ENCODE measurements at places on chromosomes 1 and 21. TPM values are rescaled to one million over a fixed set of nuclear protein-coding genes. Genes with fewer than 3 reads are reported as not detected.
A peak's percentile ranks its signal among the peaks of the same experiment; 100 is the strongest.

DNA sequence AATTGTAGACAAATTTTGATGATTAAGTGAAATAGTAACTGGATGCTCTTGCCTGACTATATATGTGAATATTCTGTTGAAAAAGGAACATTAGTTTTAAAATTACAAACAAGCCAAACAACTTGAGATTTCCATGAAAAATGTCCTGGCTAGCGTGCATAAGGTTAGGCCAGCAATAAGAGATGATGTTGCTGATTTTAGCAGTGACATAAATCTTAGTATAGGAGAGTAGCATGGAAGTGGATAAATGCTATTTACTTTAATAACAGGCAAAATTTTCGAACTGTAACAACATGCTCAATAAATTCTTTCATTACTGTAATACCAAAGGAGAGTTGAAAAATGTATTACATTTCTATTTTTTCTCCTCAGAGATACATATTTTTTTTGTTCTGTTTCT lies 266.6 kb downstream of the LRRC7 start:
- H3K27me3 ChIP-seq: no peaks in the 10 kb centered on the region
- no peak overlapping the region for H3K27ac ChIP-seq
- no peaks in the 10 kb centered on the region for H3K36me3 ChIP-seq
- no peak for DNase-seq

DNA sequence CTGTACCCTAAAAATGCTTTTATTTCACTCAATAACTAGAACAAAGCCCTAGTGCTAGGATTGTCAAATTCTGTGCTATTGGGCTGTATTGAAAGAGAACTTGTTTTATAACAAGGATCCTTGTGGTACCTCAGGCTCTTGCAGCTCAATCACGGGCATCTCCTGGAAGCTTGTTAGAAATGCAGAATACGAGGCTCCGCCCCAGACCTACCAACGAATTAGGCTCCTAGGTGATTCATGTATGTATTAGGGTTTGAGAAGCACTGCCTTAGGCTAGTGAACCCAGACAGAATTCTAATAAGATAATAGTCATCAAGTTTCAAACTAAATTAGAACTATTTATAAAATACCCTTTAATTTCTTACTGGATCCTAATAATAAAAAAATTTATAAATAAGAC lies 45.6 kb downstream of the ZZZ3 start:
- H3K27me3 ChIP-seq: no peaks in the 10 kb centered on the region
- no peaks in the 10 kb centered on the region for H3K4me1 ChIP-seq
- no peak overlapping the region for H3K27ac ChIP-seq
- DNase-seq: no peak

- no peaks in the 10 kb centered on the region for H3K36me3 ChIP-seq
- H3K4me1 ChIP-seq: no peaks in the 10 kb centered on the region
- H3K4me3 ChIP-seq: no peak overlapping the region
Measured at GRCh38 chr1:43001434-43001833, 42.8 kb upstream of the SLC2A1 start.

- H3K27ac ChIP-seq: no peak overlapping the region
- DNase-seq: no peak
- no peaks in the 10 kb centered on the region for H3K36me3 ChIP-seq
Measured at GRCh38 chr1:90114521-90115141, 119.7 kb downstream of the ZNF326 start.

GRCh38 chr1:214897581-214897980 lies 185.0 kb upstream of the KCNK2 start:
- H3K27me3 ChIP-seq: no peaks in the 10 kb centered on the region
- no peaks in the 10 kb centered on the region for H3K36me3 ChIP-seq
- no peak for DNase-seq
- H3K4me1 ChIP-seq: no peaks in the 10 kb centered on the region

DNA sequence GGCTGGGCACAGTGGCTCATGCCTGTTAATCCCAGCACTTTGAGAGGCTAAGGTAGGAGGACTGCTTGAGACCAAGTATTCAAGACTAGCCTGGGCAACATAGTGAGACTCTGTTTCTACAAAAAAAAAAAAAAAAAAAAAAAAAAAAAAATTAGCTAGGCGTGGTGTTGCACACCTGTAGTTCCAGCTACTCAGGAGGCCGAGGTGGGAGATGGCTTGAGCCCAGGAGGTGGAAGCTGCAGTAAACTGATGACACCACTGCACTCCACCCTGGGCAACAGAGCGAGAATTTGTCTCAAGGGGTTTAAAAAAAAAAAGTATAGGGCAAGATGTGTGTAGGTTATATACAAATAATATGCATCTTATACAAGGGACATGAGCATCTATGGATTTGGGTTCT lies 2.6 kb downstream of the TDRKH start:
- no peak overlapping the region for H3K27ac ChIP-seq
- no peaks in the 10 kb centered on the region for H3K36me3 ChIP-seq
- DNase-seq: no peak
- H3K27me3 ChIP-seq: no peaks in the 10 kb centered on the region
- H3K4me3 ChIP-seq: no peak overlapping the region
- peaks cover 22% of the 10 kb centered on the region for H3K4me1 ChIP-seq

DNA sequence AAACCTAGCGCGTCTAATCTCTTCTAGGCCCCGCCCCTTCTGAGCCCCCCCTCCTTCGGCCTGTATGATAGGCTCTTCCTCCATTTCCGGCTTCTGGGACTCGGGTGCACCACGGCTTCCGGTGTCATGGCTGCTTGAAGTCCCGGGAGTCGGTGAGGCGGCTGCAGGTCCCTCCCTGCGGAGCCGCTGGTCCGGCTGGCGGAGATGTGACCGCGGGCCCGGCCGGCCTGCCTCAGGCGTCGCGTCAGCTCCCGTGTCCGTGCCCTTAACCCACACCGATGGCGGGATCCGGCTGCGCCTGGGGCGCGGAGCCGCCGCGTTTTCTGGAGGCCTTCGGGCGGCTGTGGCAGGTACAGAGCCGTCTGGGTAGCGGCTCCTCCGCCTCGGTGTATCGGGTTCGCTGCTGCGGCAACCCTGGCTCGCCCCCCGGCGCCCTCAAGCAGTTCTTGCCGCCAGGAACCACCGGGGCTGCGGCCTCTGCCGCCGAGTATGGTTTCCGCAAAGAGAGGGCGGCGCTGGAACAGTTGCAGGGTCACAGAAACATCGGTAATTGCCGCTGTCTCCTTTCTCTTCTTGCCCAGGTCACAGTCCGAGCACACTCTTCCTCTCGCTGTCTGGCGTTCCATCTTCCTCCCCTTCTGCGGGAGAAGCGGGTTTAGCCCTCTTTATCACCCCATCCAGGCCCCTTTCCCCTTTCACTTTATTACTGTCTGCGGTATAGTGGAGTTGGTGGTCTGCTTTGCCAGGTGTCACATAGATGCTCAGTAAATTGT lies at the start of gene UHMK1:
Gene UHMK1, plus strand, starts transcription at position 96 of the 773 bp plus-strand sequence. Its CDS starts 183 bp downstream, at position 279.
- H3K36me3 ChIP-seq: no peaks in the 10 kb centered on the region
- peak; percentile 95 for DNase-seq
- H3K27me3 ChIP-seq: no peaks in the 10 kb centered on the region

The DHX9 gene
- polyA plus RNA-seq: 83.5 TPM

The OR2T33 gene
- not detected for polyA plus RNA-seq

DNA sequence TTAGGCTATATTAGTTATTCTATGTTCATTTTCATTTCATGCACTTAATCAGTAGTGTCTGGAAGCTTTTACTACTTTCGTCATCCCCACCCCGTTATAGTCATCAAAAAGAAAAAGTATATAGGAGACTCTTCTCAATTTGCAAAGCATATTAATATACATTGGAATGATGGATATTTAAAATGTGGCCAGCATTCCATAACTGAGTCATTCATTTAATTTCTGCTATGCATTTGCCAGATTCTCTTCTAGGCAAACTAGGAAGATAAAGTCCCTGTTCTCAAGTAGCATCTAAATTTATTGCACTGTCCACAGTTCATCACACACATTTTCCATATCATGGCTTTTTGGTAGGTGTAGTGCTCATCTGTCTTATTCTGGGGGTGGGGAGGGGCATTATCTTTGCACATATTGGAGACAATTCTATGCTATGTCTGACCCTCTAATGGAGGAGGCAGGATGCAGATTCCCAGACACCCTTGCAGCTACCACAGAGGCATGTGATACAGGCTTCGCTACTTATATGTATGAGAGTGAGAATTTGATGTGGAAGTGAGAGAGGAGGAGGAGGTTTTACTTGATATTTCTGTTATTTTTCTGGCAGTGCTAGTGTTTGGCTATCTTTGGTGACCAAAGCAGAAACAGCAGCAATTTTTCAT lies 125.8 kb downstream of the CTH start:
- DNase-seq: no peak
- H3K4me1 ChIP-seq: no peaks in the 10 kb centered on the region
- no peaks in the 10 kb centered on the region for H3K36me3 ChIP-seq
- H3K27ac ChIP-seq: no peak overlapping the region

DNA sequence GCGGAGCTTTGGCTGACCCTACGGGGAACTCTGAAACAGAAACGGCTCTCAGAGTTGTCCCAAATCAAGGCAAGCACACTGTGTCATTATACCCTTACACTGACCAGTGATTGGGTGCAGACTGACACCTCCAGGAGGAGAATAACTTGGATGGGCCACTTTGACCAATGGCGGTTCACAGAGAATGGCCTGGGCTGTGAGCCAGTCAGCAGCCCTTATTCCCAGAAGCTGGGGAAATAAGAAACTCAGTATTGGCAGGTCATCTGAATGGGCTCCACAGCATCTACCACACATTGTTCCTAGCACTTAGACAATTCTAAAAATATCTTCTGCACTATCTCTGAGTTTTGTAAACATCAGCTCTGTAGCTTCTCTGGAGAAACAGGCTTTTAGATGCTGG lies 265.2 kb downstream of the ADGRL2 start:
- H3K27ac ChIP-seq: no peak overlapping the region
- no peaks in the 10 kb centered on the region for H3K27me3 ChIP-seq
- DNase-seq: no peak
- no peak overlapping the region for H3K4me3 ChIP-seq
- no peaks in the 10 kb centered on the region for H3K36me3 ChIP-seq
- H3K4me1 ChIP-seq: no peaks in the 10 kb centered on the region

The CYP2J2 gene
- polyA plus RNA-seq: 0.35 TPM

GRCh38 chr1:115911294-115911693 lies 65.0 kb upstream of the SLC22A15 start:
- H3K27ac ChIP-seq: no peak overlapping the region
- no peaks in the 10 kb centered on the region for H3K4me1 ChIP-seq
- no peaks in the 10 kb centered on the region for H3K27me3 ChIP-seq

GRCh38 chr1:58941471-58942289 lies 157.8 kb upstream of the JUN start:
- H3K4me3 ChIP-seq: no peak overlapping the region
- peak; percentile 76 for DNase-seq
- H3K36me3 ChIP-seq: no peaks in the 10 kb centered on the region
- H3K27ac ChIP-seq: peak overlapping the region; percentile 45

The TDRD10 gene
- 4.9 TPM for polyA plus RNA-seq

- DNase-seq: peak; percentile 45
- H3K27me3 ChIP-seq: no peaks in the 10 kb centered on the region
- peaks cover 28% of the 10 kb centered on the region for H3K4me1 ChIP-seq
- no peak overlapping the region for H3K4me3 ChIP-seq
Measured at GRCh38 chr1:156931211-156931952, 10.9 kb downstream of the LRRC71 start.

GRCh38 chr1:220637759-220638158 lies 52.4 kb upstream of the C1orf115 start:
- H3K36me3 ChIP-seq: no peaks in the 10 kb centered on the region
- DNase-seq: no peak
- H3K27me3 ChIP-seq: no peaks in the 10 kb centered on the region
- no peaks in the 10 kb centered on the region for H3K4me1 ChIP-seq
- no peak overlapping the region for H3K4me3 ChIP-seq
- H3K27ac ChIP-seq: no peak overlapping the region

The C1orf94 gene
- not detected for polyA plus RNA-seq

DNA sequence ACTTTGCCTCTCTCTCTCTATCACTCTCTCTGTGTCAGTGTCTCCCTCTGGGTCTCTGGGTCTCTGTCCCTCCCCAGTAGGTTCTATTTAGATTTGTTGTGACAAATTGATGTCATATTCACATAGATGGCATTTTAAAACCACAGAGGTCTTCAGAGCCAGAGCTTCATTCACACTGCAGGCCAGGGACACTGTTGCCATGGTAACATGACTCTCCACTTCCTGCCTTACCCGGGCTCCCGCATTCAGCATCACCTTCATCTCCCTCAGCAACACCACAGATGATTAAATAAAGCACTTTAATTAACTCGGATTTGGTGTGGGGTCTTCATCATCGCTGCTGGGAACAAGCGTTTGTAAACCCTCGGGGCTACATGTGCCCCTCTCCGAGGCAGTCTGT lies 132.6 kb downstream of the ETS2 start:
- no peaks in the 10 kb centered on the region for H3K4me1 ChIP-seq
- no peak overlapping the region for H3K27ac ChIP-seq
- H3K4me3 ChIP-seq: no peak overlapping the region
- H3K27me3 ChIP-seq: no peaks in the 10 kb centered on the region
- H3K36me3 ChIP-seq: no peaks in the 10 kb centered on the region

DNA sequence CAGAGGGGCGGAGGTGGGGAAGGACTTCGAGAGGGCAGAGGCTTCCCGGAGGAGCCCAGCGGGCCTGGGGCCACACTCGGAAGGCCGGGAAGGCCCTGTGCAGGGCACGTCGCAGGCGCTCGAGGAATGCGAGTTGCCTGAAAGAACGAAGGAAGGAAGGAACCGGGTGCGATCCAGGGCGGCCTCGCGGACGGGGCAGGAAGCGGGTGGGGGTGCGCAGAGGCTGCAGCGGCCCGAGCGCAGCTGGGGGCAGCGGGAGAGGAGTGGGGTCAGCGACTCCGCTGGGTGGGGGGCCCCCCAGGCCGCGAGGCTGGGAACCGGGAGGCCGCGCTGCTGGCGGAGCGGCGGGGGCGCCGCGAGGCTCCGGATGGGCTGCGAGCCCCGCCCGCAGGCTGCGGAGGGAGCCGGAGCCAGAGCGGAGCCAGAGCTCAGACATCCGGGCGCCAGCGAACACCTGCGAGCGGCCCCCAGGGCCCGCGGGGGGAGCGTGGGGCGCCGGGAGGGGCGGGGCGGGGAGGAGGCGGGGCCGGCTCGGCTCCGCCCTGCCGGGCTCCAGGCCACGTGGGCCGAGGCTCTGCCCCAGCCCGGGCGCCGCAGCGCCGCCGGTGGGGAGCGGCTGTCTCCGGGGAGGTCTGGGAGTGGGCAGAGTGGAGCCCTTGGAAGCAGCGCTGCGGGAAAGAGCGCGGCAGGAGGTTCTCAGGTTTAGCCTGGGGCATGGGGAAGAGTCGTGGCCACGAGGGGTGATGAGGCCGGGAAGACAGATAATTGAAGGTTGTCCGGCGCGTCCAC lies 4.6 kb downstream of the ID3 start:
- DNase-seq: peak; percentile 97
- peaks cover 63% of the 10 kb centered on the region for H3K4me1 ChIP-seq
- H3K27me3 ChIP-seq: no peaks in the 10 kb centered on the region

GRCh38 chr1:13728091-13728715 lies 28.2 kb downstream of the PRDM2 start:
- H3K4me1 ChIP-seq: peaks cover 69% of the 10 kb centered on the region
- no peaks in the 10 kb centered on the region for H3K36me3 ChIP-seq
- H3K27ac ChIP-seq: peak overlapping the region; percentile 41
- H3K27me3 ChIP-seq: no peaks in the 10 kb centered on the region
- H3K4me3 ChIP-seq: no peak overlapping the region
- DNase-seq: no peak

The TAF5L gene
- 7.0 TPM for polyA plus RNA-seq
